ENCODE measurements at places on chromosomes 6 and 20. TPM values are rescaled to one million over a fixed set of nuclear protein-coding genes. Genes with fewer than 3 reads are reported as not detected.
A peak's percentile ranks its signal among the peaks of the same experiment; 100 is the strongest.

ATP6V1G2 gene
- 54.0 TPM for total RNA-seq

CALHM6 gene
- total RNA-seq: 2.7 TPM

RNF182 gene
- 73.6 TPM for total RNA-seq

BPIFA1 gene
- total RNA-seq: not detected

DOK5 gene
- total RNA-seq: 350 TPM

AK9 gene
- 62.2 TPM for total RNA-seq

NHLRC1 gene
- 2.8 TPM for total RNA-seq

DLL1 gene
- 11.9 TPM for total RNA-seq

SFTA2 gene
- total RNA-seq: not detected

PSMF1 gene
- total RNA-seq: 20.7 TPM

IL17F gene
- total RNA-seq: not detected

DEFB112 gene
- not detected for total RNA-seq

DNA sequence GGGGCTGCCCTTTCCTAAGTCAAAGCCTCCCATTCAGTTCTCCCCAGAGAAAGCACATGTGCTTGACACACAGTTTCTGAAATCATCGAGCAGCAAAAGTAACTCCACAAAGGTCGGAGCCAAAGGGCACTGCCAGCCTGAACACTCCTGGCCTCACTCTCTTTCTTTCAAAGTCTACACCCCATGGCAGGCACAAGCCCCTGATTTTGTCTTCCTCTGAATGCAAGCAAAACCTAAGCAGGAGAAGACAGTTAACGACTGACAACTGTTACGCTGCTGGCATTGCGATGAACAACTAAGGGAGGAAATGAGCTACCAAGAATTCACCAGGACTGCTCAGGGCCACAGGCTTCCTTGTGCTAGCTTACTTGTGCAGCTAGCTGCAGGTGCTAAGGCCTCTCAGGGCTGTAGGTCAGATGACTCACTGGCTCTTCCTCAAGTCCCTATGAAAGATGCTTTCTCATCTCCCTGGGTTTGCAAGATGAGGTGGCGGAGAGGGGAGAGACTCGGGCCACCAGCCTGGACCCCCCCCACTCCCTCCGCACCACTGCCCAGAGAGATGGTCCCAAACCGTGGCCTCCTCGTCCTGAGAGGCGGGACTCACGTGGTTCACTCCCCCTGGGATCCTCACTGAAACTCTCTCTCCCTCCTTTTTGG, 208.2 kb downstream of the DLL1 start:
- DNase-seq: no peak

DNA sequence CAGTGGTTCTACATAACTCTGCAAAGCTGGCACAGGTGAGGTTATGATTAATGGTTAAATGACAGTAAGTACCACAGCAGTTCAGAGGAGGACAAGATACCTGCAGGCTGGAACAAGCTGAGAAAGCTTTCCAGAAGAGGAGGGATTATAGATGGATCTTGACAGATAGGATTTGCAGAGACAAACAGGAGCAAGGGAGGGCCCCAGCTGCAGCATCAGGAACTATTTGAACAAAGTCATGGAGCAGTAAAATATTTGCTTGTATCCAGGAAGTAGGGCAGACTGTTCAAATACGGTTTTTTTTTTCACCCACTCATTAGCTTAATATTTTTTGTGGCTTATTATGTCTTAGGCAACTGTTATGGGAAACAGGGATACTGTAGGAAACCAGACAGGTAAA, 144.4 kb upstream of the MAN1A1 start:
- no peak for DNase-seq

DNA sequence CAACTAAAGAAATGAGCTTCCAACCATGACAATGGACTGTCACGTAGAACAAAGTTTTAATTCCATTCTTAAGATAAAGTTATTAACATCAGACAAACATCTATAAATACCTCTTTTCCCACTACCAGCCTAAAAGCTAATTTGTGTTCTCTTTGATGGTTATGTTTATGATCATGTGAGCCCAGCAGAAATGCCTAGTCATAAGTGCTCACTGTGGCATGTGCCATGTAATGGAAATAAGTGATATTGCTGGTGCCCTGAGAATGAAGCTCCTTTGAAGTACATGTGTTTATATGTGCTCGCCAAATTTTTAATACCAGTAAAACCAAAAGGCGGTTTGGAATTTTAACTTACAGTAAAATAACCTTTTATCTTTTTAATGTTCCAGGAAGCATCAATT, 205.8 kb downstream of the ISM1 start:
- no peak for DNase-seq

DNA sequence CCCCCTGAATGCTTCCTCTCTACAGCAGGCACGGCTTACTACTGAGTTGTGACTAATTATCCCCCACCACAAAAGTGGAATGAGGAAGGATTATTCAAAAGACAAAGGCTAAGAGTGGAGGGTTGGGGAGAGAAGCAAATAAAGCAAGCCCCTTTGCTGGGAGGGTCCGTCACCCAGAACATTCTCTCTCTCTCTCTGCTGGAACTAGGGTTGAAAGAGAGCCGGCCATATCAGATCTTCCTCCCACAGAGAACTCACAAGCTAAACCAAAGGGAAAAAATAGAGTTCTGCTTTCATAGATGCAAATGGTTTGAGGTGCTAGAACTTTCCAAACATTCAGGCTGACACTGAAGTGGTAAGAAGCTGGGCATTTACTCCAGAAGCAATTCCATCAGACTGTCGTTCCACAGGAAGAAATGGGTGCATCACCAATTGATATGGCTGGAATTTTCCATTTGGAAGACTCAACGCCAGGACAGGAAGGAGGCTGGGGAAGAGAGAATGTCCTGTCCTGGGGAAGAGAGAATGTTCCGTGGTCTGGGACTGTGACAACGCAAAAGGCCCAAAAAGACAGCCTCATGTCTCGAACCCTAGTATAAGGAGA, 7.9 kb downstream of the ZMYND8 start:
- DNase-seq: no peak

GRCh38 chr6:63663147-63663955, 27.7 kb downstream of the PHF3 start:
- DNase-seq: no peak

GRCh38 chr6:29850011-29850553, 22.5 kb downstream of the HLA-G start:
- no peak for DNase-seq

- DNase-seq: no peak
These were observed 195.6 kb upstream of the RIN2 start for GRCh38 chr20:19562426-19562825.

GRCh38 chr20:10474606-10475184, 39.6 kb downstream of the SLX4IP start:
- DNase-seq: no peak

DNA sequence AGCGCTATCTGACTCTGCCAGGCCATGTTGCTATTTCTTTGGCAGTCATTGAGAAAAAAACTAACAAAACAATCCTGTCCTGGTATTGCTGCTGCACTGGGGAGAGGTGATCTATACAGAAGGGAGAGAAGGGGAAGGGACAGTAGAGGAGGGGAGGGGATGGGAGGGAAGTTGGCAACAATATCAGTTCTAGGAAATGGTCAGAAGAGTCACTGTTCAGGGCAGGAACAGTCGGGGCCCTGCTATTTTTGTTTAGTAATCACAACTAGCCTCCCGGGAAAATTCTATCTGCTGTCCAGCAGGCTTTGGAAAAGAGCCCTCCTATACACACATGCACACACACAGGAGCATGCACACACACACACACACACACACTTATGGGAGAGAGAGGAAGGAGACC, 142.3 kb upstream of the CARMIL1 start:
- no peak for DNase-seq

- peak; percentile 2 for DNase-seq
These were observed 21.3 kb downstream of the PRKN start for GRCh38 chr6:162706232-162706631.

DNA sequence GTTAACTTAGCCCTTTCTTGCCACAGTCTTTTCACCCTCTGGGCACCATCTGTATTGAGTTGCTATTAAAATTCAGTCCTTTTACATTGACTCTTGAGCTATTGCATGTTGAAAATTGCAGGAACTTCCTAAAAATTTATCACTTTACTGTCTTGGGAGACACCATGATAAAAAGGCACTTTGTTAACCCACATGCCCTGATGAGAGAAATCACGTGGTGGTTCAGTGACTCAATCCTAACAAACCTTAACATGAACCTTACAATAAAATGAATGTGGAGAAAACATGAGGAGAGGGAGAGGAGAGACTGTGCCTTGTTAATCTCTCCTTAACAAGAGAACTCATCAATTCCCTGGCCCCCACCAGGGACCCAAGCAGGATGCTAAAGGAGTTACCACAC, 30.8 kb downstream of the GSTA4 start:
- no peak for DNase-seq

GRCh38 chr20:63317061-63317460, 24.1 kb downstream of the COL20A1 start:
- DNase-seq: no peak

DNA sequence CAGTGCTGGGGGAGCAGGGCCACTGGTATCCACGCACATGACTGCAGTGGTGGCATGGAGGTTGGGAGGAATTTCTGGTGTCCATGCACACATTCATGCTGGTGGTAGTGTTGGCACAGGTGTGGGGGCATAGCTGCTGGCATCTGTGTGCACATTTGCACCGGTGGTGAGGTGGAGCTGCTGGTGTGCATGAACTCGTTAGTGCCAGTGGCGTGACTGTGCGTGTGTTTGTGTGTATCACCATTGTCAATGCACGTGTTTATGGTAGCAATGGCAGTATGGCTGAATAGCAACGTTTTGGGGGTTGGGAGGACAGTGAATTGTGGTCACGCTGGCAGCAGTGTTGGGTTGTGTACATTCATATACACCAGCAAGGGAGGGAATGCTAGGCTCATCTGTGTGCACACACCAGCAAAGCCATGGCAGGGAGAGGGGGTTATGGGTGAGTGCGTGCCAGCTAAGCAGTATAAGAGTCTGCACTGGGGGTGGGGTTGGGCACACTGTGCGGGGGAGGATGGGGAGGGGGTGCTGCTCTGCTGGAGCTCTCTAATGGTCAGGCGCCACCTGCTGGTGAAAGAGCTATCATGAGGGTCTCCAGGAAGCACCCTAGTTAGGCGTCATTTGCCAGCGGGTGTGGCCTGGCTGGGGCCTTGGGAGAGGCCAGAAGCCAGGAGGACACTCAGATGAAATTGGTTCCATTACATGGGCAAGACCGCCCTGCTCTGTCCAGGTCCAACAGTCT, 626.1 kb upstream of the ID4 start:
- no peak for DNase-seq

DNA sequence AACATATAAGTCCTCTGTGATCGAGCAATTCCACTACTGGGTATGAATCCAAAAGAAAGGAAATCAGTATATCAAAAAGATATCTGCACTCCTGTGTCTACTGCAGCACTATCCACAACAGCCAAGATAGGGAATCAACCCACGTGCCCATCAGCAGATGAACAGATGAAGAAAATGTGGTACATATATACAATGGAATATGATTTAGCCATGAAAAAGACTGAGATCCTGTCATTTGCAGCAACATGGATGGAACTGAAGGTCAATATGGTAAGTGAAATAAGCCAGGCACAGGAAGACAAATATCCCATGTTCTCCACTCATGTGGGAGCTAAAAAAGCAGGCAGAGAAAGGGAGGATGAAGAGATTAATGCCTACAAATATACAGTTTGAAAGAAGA, 95.7 kb upstream of the POPDC3 start:
- no peak for DNase-seq

DNA sequence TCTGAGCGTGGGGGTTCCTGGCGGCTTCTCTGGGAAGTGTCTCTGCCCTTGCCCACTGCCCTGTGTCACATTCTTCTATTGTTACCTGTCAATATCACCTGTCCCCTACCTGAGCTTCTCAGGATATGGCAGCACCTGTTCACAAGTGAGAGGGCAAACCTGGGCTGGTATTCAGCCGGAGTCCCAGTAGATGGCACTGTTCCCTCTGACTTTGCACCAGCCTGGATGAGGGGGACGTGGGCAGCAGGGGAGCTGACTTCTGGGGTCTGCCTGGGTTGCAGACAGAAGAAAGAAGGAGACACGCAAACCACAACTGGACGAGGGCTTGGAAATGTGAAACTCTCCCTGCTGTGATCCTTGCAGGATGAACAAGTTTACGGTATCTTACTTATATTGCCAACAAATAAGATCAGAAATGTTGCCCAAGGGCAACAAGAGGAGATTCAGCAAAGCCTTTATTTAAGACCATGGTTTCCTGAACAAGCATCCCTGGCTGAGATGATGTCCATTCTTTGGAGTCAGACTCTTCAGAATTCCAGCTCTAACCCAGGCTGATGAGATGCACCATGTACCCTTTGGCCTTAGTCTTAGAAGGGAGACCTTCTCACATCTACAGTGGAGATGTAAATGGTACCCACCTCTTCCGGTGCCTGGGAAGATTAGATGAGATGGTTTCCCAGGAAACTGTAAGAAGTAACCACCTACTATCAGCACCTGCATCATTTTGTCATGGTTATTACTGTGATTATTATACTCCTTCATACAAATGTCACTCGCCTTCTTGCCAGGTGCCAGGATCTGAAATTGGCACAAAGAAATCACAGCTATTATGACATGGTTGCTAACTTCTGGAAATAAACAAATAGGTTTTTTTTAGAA, 400.0 kb upstream of the CDH4 start:
- DNase-seq: no peak

DNA sequence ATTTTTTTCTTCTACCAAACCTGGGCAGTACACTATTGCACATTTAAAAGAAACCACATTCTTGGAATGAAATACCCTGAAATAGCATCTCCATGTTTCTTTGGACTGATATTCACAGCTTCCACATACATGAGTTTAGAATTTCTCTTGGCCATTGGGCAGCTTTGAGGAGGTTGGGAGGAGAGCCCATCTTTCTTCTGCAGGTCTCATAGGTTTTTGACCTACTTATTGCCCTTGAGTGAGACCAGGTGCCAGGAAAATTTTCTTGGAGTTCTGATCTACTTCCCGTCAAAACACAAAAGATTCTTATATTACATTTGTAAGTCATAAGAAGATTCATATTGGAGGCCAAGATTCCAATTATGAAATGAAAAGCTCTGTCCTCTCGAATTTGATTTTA, 212.0 kb downstream of the IBTK start:
- DNase-seq: no peak

GRCh38 chr20:764255-764654, 4.0 kb downstream of the SLC52A3 start:
- no peak for DNase-seq

GRCh38 chr20:15220009-15220656, 882.7 kb upstream of the FLRT3 start:
- no peak for DNase-seq

GRCh38 chr20:10536531-10536930, 101.4 kb downstream of the SLX4IP start:
- DNase-seq: no peak

- DNase-seq: no peak
These were observed 81.9 kb upstream of the CCDC28A start for GRCh38 chr6:138691595-138692057.

- no peak for DNase-seq
These were observed 31.1 kb upstream of the SMAP1 start for GRCh38 chr6:70636596-70636995.
